ENCODE measurements at places on chromosomes 4 and X. TPM values are rescaled to one million over a fixed set of nuclear protein-coding genes. Genes with fewer than 3 reads are reported as not detected.

XK gene
- 3.3 TPM for total RNA-seq

ATP2B3 gene
- 7.2 TPM for total RNA-seq

NPY5R gene
- total RNA-seq: 30.1 TPM

FDCSP gene
- total RNA-seq: not detected

MAP3K15 gene
- 1.4 TPM for total RNA-seq

PCDH19 gene
- total RNA-seq: 25.7 TPM

ZNF630 gene
- 8.4 TPM for total RNA-seq

KLHL34 gene
- total RNA-seq: under 0.01 TPM

AMBN gene
- total RNA-seq: not detected

RAB39B gene
- 28.2 TPM for total RNA-seq

RASGEF1B gene
- 63.2 TPM for total RNA-seq

CT45A2 gene
- not detected for total RNA-seq

RNF113A gene
- 13.7 TPM for total RNA-seq

CACNA1F gene
- total RNA-seq: not detected

ADH4 gene
- not detected for total RNA-seq

DNA sequence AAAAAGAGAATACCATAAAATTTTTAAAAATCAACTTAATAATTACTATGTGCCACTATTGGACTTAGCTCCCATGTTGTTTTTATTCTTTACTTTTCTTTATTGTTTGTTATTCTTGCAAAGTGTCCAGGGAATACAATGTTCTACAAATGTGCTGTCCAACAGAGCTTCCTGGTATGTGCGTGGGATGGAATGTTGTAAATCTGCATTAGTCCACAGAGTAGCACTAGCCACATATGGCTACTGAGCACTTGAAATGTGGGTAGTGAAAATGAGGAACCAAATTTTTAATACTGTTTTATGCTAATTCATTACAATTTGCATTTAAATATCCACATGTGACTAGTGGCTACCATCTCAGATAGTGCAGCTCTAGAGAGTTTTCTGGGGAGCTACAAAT, 14.3 kb upstream of the CORIN start:
- DNase-seq: no peak

- DNase-seq: peak; percentile 48
Measured at GRCh38 chr4:6991771-6992557, 51.2 kb upstream of the TADA2B start.

GRCh38 chr4:112859456-112860184, 189.8 kb upstream of the ANK2 start:
- DNase-seq: no peak

GRCh38 chr4:150315175-150315574, 236.9 kb downstream of the DCLK2 start:
- no peak for DNase-seq

GRCh38 chr4:22356987-22357596, 158.8 kb downstream of the ADGRA3 start:
- DNase-seq: no peak

GRCh38 chr4:168724686-168725411, 228.0 kb downstream of the PALLD start:
- DNase-seq: no peak

- no peak for DNase-seq
Measured at GRCh38 chr4:60611762-60612496, 588.2 kb upstream of the ADGRL3 start.

GRCh38 chr4:126614356-126614855, 1018.4 kb upstream of the INTU start:
- no peak for DNase-seq

DNA sequence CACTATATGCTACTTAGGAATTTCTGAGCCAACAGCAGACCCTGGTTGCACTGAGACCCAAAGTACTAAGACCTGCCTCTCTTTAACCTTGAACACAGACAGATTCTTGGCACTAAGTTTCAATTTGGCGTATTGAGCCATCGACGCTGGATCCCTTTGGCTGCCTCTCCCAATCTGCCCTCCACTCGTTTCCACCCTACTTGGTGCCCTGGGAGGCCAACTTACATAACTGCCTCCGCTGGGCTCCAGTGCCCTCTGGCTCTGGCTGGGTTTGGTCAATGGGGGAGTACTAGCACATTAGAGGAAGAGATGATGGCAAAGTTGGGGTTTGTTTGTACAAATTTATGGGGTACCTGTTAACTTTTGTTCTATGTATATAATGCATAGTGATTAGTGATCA, 63.5 kb downstream of the TMEM156 start:
- no peak for DNase-seq

GRCh38 chr4:157314906-157315305, 94.4 kb downstream of the GRIA2 start:
- no peak for DNase-seq

GRCh38 chr4:174012135-174012885, 271.2 kb downstream of the FBXO8 start:
- DNase-seq: no peak

GRCh38 chr4:128810331-128810870, 901 bp downstream of the JADE1 start:
- DNase-seq: no peak

DNA sequence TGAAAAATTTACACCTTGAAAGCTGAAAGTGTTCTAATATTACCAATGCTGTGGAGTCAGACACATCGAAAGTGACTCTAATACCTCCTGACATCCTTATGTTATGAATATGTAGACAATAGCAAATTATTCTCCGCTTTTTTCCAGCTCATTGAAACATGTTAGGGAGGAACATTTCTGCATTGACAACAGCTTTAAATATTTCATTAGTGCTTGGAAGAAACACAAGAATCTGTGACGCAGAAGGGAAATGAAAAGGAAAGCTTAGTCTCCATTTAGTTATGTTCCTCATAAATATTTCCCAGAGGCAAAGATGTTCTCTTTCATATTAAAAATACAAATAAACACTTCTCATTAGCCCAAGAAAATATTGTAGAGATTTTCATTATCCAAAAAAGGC, 55.8 kb upstream of the CD99 start:
- no peak for DNase-seq

GRCh38 chrX:2647627-2648026, 43.5 kb upstream of the CD99 start:
- no peak for DNase-seq

DNA sequence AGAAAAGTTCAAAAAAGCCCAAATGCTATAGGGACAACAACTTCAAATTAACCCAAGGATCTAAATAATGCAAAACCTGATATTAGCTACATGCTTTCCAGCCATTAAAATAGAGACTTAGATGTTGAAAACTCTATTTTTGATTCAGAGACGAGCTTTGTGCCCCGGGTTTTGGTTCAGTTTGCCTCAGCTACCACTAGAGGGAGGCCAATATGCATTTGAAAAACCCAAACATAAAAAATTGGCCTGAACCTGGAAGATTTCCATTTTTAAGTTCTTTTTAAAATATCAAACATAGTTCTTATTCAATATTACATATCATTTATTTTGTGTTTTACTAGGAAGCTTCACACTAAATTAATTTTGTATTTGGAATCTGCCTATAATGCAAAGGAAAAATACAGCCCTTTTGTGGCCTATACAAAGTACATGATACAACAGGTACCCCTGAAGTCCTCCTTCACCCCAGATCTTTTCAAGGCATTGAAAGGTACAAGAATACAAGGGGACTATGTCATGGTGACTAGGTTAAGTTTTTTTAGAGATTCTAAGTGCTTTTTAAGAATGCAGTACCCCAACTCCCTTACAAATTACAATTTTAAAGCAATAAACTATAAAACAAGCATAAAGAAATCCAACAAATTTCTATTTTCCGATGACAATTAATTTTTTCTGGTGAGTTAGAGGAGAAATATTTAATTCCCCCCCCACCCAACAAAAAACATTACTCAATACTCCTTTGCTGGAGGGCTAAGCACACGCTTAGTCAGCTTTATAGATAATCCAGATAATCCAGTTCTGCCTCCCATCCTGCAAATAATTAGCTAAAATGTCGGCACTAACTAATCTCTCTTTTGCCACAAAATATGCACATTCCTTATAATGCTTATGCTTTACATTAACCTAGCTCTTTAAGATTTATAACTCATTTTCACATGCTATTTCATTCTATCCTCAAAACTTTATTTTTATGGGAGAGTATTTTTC, 97.7 kb upstream of the PTPN13 start:
- DNase-seq: no peak

DNA sequence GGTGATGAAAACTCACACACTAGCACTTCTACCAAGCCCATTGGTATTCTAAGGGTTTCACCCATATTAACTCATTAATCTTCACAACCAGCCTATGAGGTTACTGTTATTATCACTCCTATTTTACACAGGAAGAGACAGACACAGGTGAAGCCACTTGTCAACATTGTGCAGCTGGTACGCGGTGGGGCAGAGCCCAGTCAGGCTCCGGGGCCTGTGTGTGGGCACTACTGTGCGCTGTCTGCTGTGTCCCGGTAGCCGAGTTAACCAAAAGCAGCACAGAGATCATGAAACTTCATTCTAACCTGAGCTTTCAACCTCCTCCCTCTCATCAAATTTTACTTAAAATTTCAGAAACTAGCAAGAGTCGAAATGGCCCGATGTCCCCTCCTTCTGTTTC, 111.3 kb downstream of the PHKA2 start:
- DNase-seq: no peak

- DNase-seq: no peak
Measured at GRCh38 chr4:174307694-174308093, 24.0 kb downstream of the CEP44 start.

- no peak for DNase-seq
Measured at GRCh38 chr4:10239982-10240654, 123.5 kb upstream of the WDR1 start.

GRCh38 chr4:88616275-88617150, 24.2 kb downstream of the HERC3 start:
- DNase-seq: no peak

GRCh38 chr4:122728856-122729255, 3.6 kb upstream of the BBS12 start:
- DNase-seq: no peak

- DNase-seq: no peak
Measured at GRCh38 chr4:158669310-158669709, 2.4 kb downstream of the C4orf46 start.

- no peak for DNase-seq
Measured at GRCh38 chr4:182188622-182189021, 54.6 kb upstream of the TENM3 start.

- no peak for DNase-seq
Measured at GRCh38 chr4:158255727-158256324, 45.5 kb downstream of the TMEM144 start.

GRCh38 chr4:76007089-76007862, at the start of gene CXCL9:
TSS of gene CXCL9 (minus strand) at chr4:76007509. CDS start at chr4:76007449, 60 bp downstream.
- DNase-seq: no peak

DNA sequence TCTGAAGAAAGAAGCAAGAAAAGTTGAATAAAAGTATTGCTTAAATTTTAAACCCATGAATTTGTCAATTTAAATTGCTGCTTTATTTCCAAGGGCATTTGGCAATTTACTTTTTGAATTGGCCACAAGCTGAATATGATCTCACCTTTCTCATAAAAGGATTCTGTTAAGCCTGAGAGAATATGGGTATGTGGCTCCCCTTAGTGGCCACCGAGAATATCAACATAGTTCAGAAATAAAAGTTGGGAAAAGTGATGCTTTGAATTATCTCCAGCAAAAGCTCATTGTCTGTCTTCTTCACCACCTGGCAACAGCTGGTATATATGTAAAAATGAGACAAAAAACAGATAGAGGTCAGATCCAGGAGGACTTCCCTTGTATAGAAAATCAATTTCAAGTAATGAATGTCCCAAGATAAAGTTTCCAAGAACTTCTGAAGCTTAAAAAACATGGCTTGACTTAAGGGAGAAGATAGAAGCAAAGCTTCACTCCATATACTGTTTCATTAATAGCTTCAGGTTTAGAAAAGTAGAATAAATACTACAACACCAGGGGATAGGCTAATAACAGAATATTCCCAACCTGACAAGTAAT, 290.7 kb upstream of the FAM241A start:
- DNase-seq: no peak

DNA sequence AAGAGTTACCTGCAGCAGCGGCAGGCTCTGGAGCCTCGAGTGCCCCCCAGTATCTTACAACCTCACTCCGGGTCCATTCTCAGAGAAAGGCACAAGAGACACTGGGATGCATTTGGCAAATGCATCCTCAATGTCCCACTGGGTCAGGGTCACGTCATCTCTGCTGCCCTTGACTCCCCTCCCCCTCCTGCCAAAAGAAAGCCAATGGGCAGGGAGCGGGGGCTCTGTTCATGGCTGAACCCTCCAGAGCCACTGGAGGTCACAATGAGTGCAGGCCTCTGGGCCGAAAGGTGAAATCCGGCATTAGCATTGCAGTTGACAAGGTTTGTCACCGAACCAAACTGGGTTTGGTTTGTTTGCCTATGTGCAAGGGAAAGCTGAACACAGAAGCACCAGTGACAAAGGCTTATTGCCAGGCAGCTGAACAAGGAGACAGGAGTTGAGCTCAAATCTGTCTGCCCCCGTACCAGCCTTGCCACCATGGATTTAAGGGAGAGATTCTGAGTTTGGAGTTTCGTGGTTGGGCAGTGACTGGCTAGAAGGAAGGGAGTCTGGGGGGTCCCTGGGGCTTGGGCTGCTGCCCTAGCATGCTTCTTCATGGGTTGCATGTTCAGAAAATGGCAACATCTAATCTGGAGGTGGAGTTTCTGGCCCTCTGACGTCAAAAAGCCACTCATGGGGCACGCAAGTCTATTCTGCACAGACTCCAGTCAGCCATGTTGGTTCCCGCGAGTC, 64.3 kb downstream of the HTRA3 start:
- DNase-seq: no peak

- DNase-seq: no peak
Measured at GRCh38 chr4:95066050-95066449, 308.3 kb downstream of the BMPR1B start.

- no peak for DNase-seq
Measured at GRCh38 chr4:124636788-124637187, 75.7 kb downstream of the ANKRD50 start.

DNA sequence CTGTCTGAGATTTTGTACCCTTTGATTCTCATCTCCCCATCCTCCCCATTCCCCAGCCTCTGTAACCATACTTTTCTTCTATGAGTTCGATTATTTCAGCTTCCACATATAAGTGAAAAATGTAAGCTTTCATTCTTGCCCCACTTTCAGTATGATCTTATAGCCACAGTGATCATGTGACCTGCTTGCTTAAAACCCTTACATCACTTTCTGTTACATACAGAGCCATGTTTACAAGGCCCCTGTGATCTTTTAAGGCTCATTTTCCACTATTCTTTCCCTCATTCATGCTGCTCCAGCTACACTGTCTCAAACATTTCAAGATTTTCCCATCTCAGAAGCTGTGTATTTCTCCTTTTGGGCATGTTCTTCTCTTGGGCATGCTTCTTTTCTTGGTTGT, 147.7 kb downstream of the DCK start:
- DNase-seq: no peak

DNA sequence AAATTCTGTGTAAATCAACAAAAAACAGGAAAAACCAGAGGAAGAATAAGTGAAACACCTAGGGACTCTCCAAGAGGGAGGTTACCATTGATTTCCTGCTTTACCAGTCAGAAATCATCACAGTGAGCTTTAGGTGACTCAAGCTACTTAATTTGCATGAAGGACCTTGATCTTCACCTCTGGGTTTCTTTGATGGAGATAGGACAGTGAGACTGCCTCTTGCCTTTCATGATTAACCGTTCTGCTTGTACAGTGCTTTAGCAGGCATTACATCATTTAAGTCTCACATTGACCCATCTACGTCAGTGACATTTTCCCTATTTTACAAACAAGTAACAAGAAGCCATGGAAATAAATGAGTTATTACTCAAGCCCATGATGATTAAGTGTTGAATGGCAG, 3.4 kb upstream of the GK start:
- no peak for DNase-seq

Data from occipital lobe (tissue), 3 donors.